ENCODE measurements at places on chromosomes 6 and 20.

DNA sequence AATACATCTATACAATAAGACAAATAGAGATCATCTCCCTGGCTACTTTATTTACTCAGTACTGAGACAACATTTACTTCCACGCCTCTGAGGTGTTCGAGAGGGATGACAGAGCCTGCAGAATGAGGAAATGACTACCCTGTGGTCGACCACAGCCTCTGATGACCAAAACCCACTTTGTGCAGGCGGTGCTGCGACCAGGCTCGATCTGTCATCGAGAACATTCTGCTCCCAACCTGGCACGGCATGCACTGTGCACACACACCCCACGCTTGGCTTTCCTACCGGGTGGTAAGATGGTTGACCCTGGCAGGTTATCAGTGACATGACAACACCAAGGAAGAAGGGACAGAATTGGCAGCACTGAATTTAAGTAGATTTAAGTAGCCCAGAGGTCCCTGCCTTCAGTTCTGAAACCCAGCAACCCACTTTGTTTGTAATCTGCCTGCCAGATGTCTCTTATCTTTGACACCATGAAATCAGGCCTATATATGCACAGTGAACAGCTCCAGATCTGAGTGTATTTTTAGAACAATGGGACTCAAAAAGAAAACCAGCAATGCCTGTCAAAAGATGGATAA, 42.6 kb downstream of the TTI1 start:
- no peak for DNase-seq

GRCh38 chr6:19501737-19502245, 335.4 kb upstream of the ID4 start:
- DNase-seq, result no peak

DNA sequence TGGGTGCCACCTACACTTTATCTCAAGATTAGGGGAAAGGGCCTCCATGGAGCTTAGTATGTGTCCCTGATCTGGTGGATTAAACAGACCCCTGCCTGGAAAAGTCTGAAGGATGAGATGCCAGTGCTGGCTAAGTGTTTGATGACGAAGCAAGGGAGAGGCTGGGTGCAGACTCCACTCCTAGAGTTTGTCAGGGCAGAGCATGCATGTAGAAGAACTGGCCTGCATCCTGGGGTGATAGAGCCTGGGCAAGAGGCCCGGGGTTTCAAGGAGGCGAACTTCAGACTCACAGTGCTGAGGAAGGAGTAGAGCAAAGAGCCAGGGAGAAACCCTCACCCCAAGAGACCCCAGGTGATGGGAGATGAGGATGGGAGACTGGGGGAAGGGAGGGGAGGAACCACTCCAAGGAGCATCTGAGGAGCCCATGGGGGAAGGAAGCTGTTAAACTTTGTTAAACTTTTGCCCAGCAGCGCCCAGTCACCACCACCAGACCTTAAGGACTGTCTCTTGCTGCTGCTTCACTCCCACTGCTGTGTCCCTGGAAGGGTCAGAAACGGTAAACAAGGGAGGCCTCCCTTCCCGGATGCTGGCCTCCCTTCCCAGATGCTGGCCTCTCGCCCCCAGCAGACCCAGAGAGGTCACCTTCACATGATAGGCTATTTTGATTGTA, 61.6 kb downstream of the RPRD1B start:
- no peak for DNase-seq

- DNase-seq, result peak; percentile 43
Observed at GRCh38 chr6:169959136-169960002, 207.9 kb downstream of the ERMARD start.

DNA sequence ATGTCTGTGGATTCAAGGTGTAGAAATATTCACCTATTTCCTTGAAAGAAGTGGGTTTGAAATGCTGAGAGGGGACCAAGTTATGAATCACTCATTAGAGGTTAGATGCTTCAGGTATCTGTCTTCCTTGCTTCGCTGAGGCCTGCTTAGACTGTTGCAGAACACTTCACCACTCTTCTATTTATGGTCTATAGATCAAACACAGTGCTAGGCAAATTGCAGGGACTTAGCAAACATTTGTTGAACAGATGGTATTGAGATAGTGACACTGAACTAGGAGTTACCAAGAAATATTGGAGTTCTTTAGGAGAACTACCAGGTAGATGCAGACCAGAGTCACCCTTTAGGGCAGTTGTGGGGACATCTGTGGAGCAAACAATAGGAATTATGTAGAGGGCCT, 123.8 kb downstream of the RFPL4B start:
- DNase-seq, result no peak

DNA sequence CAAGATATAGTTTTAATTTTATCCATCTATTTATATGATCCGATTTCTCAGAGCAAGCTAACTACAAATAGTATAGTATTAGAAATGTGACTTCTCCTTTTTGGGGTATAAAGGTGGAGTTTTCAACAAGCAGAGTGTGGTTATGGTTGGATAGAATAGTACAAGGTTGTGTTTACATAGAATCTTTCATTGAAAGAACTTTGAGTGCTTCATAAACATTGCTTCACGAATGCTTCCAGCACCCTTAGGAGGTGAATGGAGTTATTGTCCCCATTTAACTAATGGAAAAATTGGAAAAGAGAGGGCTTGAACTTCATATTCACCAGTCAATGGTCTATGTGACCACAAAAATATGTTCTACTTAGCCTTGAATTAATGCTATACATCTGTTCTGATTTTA, 134.1 kb upstream of the CITED2 start:
- DNase-seq, result no peak

DNA sequence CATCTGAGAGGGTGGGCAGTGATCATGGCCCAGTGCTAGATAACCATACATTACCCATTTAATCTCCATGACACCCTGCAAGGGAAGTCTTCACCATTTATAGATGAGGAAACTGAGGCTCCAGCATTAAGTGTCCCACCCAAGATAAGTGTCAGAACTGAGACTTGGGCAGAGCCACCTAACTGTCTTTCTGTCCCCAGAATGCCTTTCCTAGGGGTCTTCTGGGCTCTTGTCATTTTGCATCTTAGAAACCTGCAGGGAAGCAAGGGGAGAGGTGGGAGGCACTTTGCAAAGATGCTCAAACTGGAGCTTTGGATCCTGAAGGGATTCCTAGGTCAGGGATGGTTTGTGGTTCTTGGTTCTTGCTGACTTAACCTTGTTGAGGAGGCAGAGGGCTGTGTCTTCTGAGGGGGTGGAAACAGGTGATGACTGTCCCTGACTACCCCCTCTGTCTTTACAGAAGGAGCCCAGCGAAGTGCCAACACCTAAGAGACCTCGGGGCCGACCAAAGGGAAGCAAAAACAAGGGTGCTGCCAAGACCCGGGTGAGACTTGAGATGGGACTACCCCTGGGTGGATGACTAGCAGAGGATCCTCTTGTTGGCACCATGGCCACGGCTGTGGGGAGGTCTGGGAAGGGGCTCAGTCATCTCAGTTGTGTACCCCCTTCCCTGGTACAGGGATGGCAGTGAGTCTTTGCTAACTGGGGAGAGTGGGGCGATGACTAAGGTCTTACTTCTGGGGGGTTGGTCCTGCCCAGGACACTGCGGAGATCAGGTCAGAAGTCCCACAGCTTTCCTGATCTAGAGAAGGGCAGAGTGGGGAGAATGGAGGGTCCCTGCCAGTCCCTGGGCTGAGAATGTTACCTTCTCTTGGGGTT, 5.8 kb downstream of the HMGA1 start:
- DNase-seq, result no peak

- no peak for DNase-seq
Observed at GRCh38 chr20:48816282-48817205, 11.3 kb downstream of the PREX1 start.
